ENCODE measurements at places on chromosomes 7 and 10. TPM values are rescaled to one million over a fixed set of nuclear protein-coding genes. Genes with fewer than 3 reads are reported as not detected.

Gene FOXI2
- total RNA-seq = 1.1 TPM

Gene CCZ1
- 85.2 TPM for total RNA-seq

Gene LBX1
- not detected for total RNA-seq

Gene NXPH1
- total RNA-seq = not detected

Gene ZNF735
- not detected for total RNA-seq

Gene EBLN1
- total RNA-seq = not detected

Gene NKX2-3
- not detected for total RNA-seq

Gene NUTM2E
- 0.16 TPM for total RNA-seq

Gene SPDYE8
- total RNA-seq = not detected

Gene UPK3BL2
- total RNA-seq = 21.6 TPM

Gene TDRD1
- 0.88 TPM for total RNA-seq

Gene HOXA1
- 2.4 TPM for total RNA-seq

Gene ACBD7
- 0.50 TPM for total RNA-seq

Gene CALML5
- total RNA-seq = not detected

Gene SPDYE17
- not detected for total RNA-seq

Gene BHLHA15
- total RNA-seq = 3.1 TPM

Gene GARIN1A
- total RNA-seq = 2.5 TPM

Gene HNRNPH3
- 114 TPM for total RNA-seq

Gene ADAM8
- total RNA-seq = 16.6 TPM

Gene ANKRD7
- total RNA-seq = 3.0 TPM

Gene MOGAT3
- total RNA-seq = 0.25 TPM

Gene CDNF
- 2.1 TPM for total RNA-seq

Gene PTF1A
- total RNA-seq = not detected

Gene CREM
- total RNA-seq = 41.3 TPM

Gene JMJD1C
- total RNA-seq = 92.9 TPM

Gene GNG11
- 23.1 TPM for total RNA-seq

Gene GLI3
- 11.1 TPM for total RNA-seq

Gene PAOX
- total RNA-seq = 7.0 TPM

Gene BMI1
- 49.0 TPM for total RNA-seq

Gene AOAH
- 24.7 TPM for total RNA-seq

Gene PTPRN2
- total RNA-seq = 4.8 TPM

Gene GRM3
- total RNA-seq = not detected

Gene CTNNA3
- 0.72 TPM for total RNA-seq

Gene HMX2
- total RNA-seq = 0.25 TPM

Gene TMEM270
- total RNA-seq = 0.50 TPM

Gene DPYSL4
- total RNA-seq = 0.60 TPM

Gene IQUB
- total RNA-seq = 6.9 TPM
